ENCODE measurements at places on chromosomes 7 and 10. TPM values are rescaled to one million over a fixed set of nuclear protein-coding genes. Genes with fewer than 3 reads are reported as not detected.

GRCh38 chr7:48179496-48180030 is 8.3 kb downstream of the ABCA13 start:
- DNase-seq: no peak

- no peak for DNase-seq
These were observed 31.0 kb upstream of the ADGRA1 start for GRCh38 chr10:133056651-133057178.

- DNase-seq: no peak
These were observed 992 bp upstream of the SLC39A12 start for GRCh38 chr10:17950726-17951125.

The COBL gene
- 8.5 TPM for polyA plus RNA-seq

The LIPM gene
- 0.12 TPM for polyA plus RNA-seq

GRCh38 chr7:111933609-111934008 is 272.6 kb downstream of the DOCK4 start:
- no peak for DNase-seq

- DNase-seq: no peak
These were observed 1133.3 kb downstream of the SORCS3 start for GRCh38 chr10:105774351-105774750.
